CD4-positive, alpha-beta T cell (primary cell): ENCODE measurements at places on chromosomes 7 and 10.

DNA sequence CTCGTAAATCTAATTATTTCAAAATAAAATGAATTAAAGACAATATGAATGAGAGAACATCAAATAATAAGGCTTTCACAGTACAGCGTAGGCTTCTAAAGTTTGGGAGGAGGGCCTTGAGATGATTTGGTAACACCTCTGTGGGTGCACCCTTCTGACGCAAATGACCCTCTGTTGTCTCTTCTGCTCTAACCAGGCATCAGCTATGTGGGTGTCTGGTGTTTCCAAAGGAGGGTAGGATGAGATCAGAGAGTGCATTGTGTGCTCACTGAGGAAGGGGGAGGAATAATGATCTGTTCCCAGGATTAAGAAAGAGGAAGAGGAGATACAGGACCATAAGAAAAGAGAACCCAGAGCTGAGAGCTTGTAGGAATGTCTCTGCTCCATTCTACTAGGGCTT, 420.4 kb downstream of the SDK1 start:
- no peak for DNase-seq

GRCh38 chr7:96997512-96998032, 7.8 kb upstream of the DLX6 start:
- DNase-seq = no peak

DNA sequence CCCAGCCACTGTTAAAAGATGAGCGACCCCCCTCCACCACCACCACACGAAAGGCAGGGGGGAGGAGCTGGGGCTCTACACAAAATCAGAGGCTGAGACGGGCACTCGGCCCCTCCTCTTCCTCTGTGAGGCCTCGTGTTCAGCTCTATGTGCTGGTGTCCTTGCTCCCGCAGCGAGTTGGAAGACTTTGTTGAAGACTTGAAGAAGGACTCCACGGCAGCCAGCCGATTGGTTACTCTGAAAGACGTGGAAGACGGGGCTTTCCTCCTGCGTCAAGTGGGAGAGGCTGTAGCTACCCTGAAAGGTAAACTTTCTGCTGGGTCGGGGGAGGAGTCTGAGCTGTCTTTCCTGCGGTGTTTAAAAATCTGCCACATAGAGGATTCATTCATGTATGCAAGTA, 203.7 kb downstream of the ARHGAP21 start:
- peak; percentile 35 for DNase-seq

DNA sequence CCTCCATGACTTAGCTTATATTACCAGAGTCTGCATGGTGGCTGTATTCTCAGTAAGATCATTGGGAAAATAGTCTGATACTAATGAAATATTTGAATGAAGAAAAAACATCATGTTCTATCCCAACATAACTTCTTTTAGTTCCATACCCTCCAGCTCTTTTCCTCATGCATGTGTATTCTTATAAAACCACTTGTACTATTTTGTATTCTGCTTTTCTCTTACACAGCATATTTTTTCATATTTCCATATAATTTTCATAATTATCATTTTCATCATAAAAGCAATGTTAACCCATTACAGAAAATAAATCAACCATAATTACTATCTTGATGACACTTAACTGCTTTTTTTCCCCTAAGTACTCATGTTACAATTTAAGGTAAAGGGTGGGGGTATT, 371.2 kb upstream of the LRGUK start:
- DNase-seq = no peak

GRCh38 chr7:143467724-143468123, 9.9 kb upstream of the TAS2R41 start:
- DNase-seq = no peak

DNA sequence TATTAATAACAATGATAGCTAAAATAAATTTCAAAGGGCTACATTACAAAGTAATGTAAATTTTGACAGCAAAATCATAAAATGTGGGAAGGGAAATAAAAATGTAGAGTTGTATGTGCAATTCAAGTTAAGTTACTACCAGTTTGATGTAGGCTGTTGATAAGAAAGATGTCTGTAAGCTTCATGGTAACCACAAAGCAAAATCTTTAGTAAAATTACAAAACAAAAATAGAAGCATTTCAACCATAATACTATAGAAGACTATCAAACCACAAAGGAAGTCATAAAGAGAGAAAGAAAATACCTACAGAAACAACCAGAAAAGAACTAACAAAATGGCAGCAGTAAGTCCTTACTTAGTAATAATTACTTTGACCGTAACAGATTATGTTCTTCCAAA, 99.1 kb downstream of the C7orf25 start:
- DNase-seq = no peak

GRCh38 chr7:85730012-85730411, 543.2 kb upstream of the SEMA3D start:
- DNase-seq = no peak

GRCh38 chr10:64036321-64036930, 515.2 kb downstream of the REEP3 start:
- DNase-seq = no peak

DNA sequence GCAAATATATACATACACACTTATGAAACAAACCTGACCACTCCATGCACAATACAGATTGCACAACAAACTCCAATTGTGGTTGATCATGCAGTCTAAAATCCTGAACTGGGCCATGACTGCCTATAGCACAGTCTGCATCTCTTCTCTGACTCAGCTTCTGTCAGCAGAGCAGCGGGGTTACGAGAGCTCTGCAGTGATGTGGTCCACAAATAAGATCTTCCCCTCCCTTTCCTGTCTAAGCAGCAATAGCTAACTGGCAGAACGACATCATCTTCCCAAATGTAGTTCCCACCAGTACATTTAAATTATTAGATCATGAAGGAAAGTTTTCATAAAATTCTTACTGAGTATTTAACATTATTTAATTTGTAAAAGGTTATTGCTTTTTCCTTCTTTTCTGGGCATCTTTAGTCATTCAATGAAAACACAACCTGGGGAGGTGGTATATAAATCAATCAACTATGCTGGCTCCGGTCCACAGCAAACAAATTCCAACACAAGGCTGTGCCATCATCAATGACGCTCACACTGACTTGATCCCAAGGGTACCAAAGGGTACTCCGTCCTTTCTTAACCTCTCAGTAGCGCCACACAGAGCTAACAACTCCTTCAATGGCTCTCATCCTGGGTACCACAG, 17.1 kb downstream of the ARHGAP21 start:
- DNase-seq = no peak

DNA sequence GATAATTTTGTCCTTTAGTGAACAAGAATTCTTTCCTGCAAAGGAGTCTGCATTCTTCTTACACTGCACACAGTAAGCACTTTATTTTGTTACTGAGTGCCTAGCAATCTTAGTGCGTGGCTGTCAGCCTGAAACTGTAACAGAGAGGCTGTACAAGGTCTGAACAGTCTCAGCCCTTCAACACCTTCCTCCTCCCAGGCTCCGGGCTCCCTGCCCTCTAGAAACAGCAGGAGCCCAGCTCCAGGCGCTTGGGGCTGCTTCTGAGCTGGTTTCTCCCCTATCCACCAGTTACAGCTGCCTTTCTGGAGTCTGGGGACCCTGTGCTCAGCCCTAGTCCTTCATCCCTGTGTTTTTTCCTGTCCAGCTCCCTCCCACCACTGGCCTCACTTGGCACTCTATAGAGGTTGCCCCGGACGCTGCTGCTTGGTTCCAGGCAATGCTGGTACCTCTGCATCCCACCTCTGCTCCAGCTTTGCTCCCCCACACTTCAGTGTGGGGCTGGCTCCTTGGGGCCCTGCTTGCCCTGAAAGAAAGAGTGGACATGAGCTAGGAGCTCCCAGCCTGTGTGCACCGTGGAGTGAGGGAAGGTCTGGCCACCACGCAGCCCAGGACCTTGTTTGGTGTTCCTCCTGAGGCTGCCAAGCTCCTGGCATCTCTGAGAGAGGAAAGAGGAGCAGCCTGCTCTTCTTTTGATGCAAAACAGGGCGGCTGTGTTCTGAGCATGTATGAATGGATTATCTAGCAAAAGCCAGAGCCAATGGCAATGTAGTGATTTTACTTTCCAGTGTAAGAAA, 251.2 kb upstream of the GRB10 start:
- no peak for DNase-seq

DNA sequence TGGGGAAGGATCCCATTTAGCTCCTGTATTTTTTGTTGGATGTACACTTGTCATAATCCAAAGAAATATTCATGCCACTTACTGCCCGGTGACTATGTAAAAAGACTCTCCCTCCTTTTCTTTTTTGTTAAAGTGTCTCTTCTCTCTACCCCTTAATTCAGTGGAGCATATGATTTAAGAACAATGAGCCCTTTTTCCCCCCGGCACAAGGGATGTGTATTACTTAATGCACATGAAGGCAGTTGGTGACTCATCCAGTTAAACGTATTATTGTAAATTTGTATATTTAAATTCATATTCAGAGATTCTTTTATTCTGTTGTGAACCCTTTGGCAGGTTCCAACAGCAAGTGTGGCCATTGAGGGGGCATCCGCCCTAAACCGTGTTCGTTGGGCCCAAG, 241.9 kb downstream of the SLC25A13 start:
- DNase-seq = no peak

DNA sequence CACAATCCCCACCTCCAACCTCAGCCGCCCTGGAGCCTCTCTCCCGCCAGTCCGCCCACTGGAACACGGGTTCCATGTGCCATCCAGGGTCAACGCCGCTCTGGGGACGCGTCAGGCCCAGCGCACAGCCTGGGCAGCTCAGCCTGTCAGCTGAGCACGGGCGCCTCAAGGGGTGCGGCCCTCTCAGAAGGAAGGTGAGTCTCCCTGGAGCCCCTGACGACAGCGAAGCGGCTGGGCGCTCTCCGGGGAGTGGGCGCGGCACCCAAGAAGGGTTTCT, 1.2 kb upstream of the SLC18A3 start:
- DNase-seq = no peak

DNA sequence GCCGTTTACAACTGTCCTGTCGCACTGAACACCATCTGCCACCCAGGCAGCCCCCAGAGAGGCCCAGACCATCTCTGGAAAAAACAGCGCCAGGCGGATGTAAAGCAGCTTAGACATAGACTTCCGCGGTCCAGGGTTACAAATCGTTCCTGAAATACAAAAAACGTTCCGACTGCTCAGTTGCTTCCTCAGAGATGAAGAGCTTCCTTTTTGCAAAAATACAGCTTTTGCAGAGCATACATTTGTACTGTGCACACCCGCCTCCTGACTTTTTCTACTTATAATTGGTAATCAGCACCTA, 11.4 kb downstream of the DAGLB start:
- no peak for DNase-seq

GRCh38 chr7:44257618-44258422, 57.0 kb downstream of the YKT6 start:
- DNase-seq = peak; percentile 61

DNA sequence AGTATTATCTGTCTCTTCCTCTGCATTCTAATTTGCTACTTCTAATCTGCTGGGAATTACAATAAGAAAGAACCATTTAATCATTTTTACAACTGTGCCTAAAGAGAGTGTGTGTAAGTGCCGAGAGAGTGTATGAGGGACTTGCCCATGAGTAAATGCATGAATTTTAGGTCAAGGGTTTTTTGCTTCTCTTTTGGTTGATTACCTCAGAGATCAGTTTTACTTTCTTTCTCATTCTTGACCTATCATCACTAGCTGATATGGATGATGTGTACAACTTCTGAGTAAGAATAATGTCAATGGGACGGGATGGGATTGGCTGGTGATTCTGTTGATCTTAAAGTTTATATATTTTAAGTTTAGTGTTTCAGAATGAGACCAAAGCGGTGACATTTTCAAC, 47.8 kb downstream of the IKZF1 start:
- DNase-seq = peak; percentile 90

DNA sequence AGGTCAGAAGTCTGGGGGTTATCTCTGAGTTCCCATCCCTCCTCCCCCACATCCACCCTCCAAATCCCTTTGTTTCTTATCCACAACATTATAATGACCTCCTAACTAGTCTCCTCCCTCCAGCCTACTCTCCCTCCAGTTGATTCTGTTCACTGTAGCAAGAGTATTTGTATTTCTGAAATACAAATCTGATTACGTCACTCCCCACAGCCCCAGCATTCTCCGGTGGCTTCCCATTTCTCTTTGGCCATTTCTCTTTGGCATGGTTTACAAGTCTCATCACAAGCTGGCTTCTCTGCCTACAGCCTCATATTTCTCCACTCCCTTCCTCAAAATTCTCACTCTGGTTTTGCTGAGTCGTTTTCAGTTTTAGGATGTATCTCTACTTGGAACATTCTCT, 24.6 kb upstream of the MRPS33 start:
- no peak for DNase-seq

DNA sequence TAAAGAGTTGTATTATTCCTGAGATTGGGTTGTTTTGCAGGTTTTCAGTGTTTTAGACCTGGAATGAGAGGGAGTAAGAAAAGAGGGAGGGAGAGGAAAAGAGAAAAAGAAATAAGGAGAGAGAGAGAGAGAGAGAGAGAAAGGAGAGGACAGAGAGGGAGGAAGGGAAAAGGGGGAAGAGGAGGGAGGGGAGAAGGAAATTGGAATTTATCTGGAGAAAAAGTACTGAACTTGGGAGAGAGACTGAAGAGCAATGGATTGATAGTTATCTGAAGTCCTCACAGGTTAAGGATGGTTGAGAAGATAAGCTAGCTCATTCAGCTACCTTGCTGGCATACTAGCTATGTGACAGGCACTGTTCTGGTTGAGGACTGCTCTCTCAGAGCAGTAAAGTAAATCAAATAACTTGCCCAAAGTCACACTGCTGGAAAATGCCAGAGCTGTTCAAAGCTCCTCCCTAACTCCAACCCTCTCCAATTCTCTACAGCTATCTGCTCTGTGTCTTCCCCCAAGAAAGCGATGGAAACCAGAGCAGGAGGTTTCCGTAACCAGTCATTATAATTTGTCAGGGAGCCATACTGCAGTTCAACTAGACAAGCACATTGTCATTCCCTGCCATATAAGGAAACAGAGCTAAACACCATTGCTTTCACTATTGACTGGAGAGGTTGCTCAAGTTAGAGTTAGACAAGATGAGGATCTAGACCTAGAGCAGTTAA, 10.7 kb downstream of the CALD1 start:
- DNase-seq = no peak

DNA sequence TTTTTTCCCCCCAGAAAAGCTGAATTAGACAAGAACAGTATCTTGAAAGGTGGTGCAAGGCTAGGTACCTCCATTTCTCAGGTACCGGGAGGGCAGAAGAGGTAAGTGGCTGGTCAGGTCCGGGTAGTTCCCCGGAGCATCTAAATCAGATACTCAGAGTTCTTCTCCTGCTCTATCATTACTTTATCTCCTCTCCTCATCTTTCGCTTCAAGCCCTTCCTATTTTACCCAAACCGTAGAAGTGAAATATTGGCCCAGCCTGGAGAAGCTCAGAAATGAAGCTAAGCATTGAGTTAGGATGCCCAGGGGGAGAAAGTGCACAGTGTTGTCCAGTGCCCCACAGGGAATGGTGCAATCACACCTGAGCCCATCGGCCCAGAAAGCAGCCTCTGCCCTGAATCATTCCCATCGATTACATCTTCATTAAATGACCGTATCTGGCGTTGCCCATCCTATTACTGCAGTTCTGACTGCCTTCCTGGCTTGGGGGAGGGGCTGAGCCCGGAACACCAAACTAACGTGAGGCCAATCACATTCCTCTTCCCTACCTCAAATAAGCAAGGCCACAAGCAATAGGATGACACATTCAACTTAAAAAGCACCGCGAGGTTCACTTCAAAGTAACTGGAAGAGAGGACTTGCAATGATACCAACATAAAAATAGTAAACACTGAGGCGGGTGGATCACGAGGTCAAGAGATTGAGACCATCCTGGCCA, 116.5 kb downstream of the PRPF18 start:
- DNase-seq = no peak

- no peak for DNase-seq
These were observed 13.1 kb upstream of the MRC1 start for GRCh38 chr10:17795813-17796594.

- no peak for DNase-seq
These were observed 11.5 kb upstream of the TAS2R39 start for GRCh38 chr7:143171697-143172096.
